CD14-positive monocyte (primary cell): ENCODE measurements at places on chromosomes 4 and X.

GRCh38 chrX:119007189-119007770 lies 32.9 kb downstream of the LONRF3 start:
- DNase-seq, result no peak
- peaks cover 42% of the 10 kb centered on the region for H3K36me3 ChIP-seq
- no peaks in the 10 kb centered on the region for H3K4me1 ChIP-seq
- no peaks in the 10 kb centered on the region for H3K27me3 ChIP-seq
- no peak overlapping the region for H3K27ac ChIP-seq
- H3K4me3 ChIP-seq, result no peak overlapping the region

DNA sequence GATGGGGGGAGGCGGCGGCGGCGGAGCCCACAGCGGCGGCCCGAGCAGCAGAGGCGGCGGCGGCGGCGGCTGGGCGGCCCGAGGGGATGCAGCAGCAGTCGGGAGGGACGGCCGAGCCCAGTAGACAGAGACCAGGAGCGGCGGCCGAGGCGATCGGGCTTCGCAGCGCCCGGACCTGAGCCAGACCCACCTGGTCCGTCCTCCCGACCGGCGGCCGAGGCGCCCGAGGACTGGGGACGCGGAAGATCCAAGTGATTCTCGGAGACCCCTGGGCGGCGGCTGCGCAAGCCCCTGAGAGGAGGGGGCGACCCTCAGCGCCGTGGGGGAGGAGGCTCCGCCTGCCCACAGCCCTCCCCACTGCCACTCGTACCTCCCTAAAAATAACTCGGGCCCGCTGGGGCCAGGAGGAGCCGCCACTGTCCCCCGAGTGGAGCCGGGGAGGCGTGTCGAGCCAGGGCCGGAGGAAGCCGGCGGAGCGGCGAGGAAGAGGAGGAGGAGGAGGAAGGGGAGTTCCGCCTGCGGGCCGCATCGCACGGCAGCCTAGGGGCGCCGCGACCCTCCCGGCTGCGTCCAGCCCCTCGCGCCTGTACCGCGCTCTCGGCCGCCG lies 608 bp downstream of the RAPGEF2 start:
- peaks cover 29% of the 10 kb centered on the region for H3K4me1 ChIP-seq
- H3K27ac ChIP-seq, result peak overlapping the region; percentile 76
- DNase-seq, result peak; percentile 18
- H3K4me3 ChIP-seq, result peak overlapping the region; percentile 84
- peaks cover 15% of the 10 kb centered on the region for H3K27me3 ChIP-seq

DNA sequence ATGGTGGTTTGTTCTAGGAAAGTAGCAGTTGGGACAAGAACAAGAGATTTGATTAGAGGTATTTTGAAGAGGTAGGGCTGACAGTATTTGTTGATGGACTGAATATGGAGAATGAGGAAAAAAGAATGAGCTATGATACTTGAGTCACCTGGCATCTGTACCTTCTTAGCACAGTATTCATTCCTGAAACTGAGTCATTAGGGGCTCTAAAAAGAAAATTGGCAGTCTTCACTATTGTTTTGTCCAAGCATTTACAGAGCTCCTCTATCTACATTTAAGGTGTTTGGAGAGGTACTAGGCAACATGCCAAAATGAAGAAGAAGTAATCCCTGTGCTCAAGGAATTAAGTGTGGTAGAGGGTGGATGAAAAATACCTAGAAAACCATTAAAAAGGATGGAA lies 165.8 kb downstream of the SHROOM4 start:
- no peaks in the 10 kb centered on the region for H3K4me1 ChIP-seq
- H3K4me3 ChIP-seq, result no peak overlapping the region
- no peaks in the 10 kb centered on the region for H3K27me3 ChIP-seq
- H3K27ac ChIP-seq, result no peak overlapping the region
- H3K36me3 ChIP-seq, result no peaks in the 10 kb centered on the region
- DNase-seq, result no peak

GRCh38 chr4:168139336-168139735 lies 47.0 kb downstream of the ANXA10 start:
- H3K4me3 ChIP-seq, result no peak overlapping the region
- no peak for DNase-seq
- no peaks in the 10 kb centered on the region for H3K4me1 ChIP-seq
- H3K27ac ChIP-seq, result no peak overlapping the region
- no peaks in the 10 kb centered on the region for H3K36me3 ChIP-seq
- H3K27me3 ChIP-seq, result no peaks in the 10 kb centered on the region

GRCh38 chrX:154986826-154987575 lies 35.5 kb downstream of the F8 start:
- no peaks in the 10 kb centered on the region for H3K36me3 ChIP-seq
- no peak for DNase-seq
- no peak overlapping the region for H3K27ac ChIP-seq
- H3K4me3 ChIP-seq, result no peak overlapping the region
- H3K4me1 ChIP-seq, result no peaks in the 10 kb centered on the region

- H3K4me1 ChIP-seq, result no peaks in the 10 kb centered on the region
- no peaks in the 10 kb centered on the region for H3K36me3 ChIP-seq
- H3K27ac ChIP-seq, result no peak overlapping the region
- H3K4me3 ChIP-seq, result no peak overlapping the region
These were observed 332.7 kb upstream of the FGF16 start for GRCh38 chrX:77114501-77114900.

- H3K27ac ChIP-seq, result no peak overlapping the region
- H3K4me3 ChIP-seq, result no peak overlapping the region
- H3K4me1 ChIP-seq, result no peaks in the 10 kb centered on the region
- H3K36me3 ChIP-seq, result no peaks in the 10 kb centered on the region
These were observed 72.7 kb downstream of the EFNB1 start for GRCh38 chrX:68901519-68901918.

- no peak for DNase-seq
- no peak overlapping the region for H3K4me3 ChIP-seq
- peaks cover 6% of the 10 kb centered on the region for H3K4me1 ChIP-seq
- no peak overlapping the region for H3K27ac ChIP-seq
These were observed 33.4 kb upstream of the RBM47 start for GRCh38 chr4:40662962-40663604.

- H3K27me3 ChIP-seq, result no peaks in the 10 kb centered on the region
- H3K27ac ChIP-seq, result no peak overlapping the region
- H3K4me3 ChIP-seq, result no peak overlapping the region
These were observed 53.4 kb downstream of the SHROOM3 start for GRCh38 chr4:76488455-76488854.

DNA sequence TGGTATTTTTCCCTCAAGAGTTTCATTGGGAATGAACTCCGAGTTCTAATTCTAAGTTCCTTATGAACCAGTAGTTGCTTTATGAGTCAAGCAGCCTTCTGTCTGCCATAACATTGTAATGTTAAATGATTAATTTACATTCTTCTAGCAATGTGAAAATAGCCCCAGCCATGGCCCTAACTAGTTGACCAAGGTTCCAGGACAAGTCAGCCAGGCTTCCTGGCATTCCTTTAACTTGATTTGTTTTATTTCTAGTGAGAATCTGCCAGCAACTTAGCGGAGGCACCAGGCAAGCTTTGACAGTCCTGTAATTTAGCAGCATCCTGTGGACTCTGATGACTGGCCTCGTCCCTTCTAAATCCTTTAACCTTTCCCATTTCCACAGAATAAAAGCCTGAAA lies 69.0 kb downstream of the GLRA2 start:
- no peak overlapping the region for H3K27ac ChIP-seq
- H3K4me1 ChIP-seq, result no peaks in the 10 kb centered on the region
- no peaks in the 10 kb centered on the region for H3K27me3 ChIP-seq

DNA sequence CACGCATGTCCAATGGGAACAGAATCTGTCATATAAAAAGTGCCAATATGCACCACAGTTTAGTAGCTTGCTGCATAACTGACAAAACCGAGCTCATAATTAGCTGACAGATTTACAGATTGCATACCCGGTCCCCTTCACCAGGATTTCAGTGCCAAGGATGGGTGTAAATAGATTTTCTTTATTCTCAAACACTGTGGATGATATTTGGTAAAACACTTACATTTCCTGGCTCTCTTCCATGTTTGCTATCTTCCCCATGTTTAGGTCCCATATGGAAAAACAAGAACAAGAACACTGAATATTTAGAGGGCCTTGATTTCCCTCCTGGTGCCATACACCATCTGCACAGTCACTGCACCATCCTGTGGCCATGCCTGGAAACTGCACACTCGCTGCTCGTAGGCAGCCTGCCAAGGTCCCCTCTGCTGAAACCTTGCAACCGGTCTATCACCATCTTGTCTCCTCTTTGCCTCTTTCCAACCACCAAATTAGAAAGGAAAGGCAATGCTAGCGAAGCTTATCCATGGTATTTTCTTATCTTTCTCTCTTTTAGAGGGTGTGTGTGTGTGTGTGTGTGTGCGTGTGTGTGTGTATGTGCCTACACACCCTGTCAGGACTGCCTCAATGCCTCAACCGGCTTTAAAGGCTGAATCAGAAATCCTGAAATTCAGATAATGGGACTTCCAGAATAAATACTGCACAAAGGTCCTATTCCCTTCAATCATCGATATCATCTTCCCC lies 124.2 kb upstream of the MBNL3 start:
- H3K4me1 ChIP-seq, result no peaks in the 10 kb centered on the region
- no peaks in the 10 kb centered on the region for H3K36me3 ChIP-seq
- no peak overlapping the region for H3K4me3 ChIP-seq
- no peak overlapping the region for H3K27ac ChIP-seq

DNA sequence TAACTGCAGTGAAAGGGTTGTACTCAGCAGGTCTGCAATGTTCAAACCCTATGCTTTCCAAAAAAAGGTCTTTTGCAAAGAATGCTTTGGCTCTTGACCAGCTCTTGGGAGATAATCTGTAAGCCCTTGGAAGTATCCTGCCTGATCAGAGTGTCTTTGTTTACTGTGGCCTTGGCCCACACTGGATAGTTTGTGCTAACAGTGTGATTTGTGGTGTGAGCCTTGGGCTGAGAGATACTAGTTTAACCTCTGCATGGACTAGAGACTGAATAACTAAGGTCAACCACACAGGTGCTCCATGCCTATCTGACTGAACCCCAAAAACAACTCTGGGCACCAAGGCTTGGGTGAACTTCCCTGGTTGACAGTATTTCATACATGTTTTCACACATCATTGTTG lies 3.6 kb upstream of the MAGED1 start:
- no peaks in the 10 kb centered on the region for H3K27me3 ChIP-seq
- H3K36me3 ChIP-seq, result no peaks in the 10 kb centered on the region
- peaks cover 20% of the 10 kb centered on the region for H3K4me1 ChIP-seq
- no peak for DNase-seq
- H3K4me3 ChIP-seq, result no peak overlapping the region

- peak; percentile 39 for DNase-seq
- H3K4me1 ChIP-seq, result peaks cover 15% of the 10 kb centered on the region
- peak overlapping the region; percentile 77 for H3K27ac ChIP-seq
- H3K27me3 ChIP-seq, result no peaks in the 10 kb centered on the region
These were observed 158.6 kb downstream of the TET2 start for GRCh38 chr4:105305019-105305836.

DNA sequence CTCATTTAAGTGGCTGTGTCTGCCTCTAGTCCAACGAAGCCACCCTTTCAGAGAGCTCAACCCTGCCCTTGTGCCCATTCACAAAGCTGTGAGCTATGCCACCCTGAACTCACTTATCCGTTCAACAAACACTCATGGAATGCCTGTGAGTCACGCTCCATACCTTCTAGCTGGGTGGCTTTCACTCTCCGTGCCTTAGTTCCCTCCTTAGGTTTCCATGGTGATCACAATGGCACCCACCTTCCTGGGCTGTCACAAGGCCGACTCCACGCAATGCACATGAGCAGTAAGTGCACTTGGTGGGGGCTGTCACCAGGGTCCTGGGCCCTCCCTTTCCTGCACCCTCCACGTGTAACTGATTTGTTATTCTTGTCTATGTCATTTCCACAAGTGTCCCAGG lies 37.2 kb upstream of the PPP2R2C start:
- H3K27me3 ChIP-seq, result no peaks in the 10 kb centered on the region
- no peak overlapping the region for H3K27ac ChIP-seq
- DNase-seq, result no peak
- H3K36me3 ChIP-seq, result no peaks in the 10 kb centered on the region
- no peaks in the 10 kb centered on the region for H3K4me1 ChIP-seq
- no peak overlapping the region for H3K4me3 ChIP-seq

DNA sequence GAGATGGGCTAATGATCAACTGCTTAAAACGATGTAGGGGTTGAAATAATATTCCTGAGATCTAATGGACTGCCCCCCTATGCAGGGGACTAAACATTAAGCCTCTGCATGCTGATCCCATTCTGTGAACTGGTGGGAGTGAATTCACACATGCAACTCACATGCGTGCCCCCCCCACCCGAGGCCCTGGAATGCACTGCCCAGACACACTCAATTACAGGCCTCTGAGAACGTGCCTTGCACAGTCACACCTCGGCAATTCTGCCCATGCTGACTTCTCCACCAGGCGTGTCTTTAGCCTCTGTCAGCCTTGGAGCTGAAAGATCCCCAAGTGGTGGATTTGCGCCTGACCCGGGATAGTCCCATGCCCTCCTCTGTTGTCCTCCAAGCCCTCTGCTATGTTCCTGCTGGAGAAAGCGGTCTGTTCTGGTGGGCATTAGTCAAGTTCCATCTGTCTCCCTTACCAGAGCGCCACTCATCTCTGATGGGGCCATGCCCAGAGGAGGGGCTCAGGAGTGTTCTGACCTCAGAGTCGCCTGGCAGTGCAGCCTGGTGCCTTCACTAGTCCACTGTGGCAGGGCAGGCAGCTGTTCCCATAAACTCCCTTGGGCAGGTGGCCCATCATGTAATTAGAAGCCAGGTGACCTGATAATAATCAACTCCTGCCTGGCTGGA lies 86.5 kb downstream of the DRD5 start:
- H3K4me3 ChIP-seq, result no peak overlapping the region
- no peaks in the 10 kb centered on the region for H3K27me3 ChIP-seq
- H3K4me1 ChIP-seq, result no peaks in the 10 kb centered on the region
- H3K36me3 ChIP-seq, result peaks cover 29% of the 10 kb centered on the region
- no peak overlapping the region for H3K27ac ChIP-seq

- no peak for DNase-seq
- H3K27ac ChIP-seq, result no peak overlapping the region
- no peaks in the 10 kb centered on the region for H3K36me3 ChIP-seq
- H3K4me1 ChIP-seq, result no peaks in the 10 kb centered on the region
These were observed 106.3 kb upstream of the ANXA10 start for GRCh38 chr4:167986044-167986443.

- H3K27ac ChIP-seq, result no peak overlapping the region
- no peaks in the 10 kb centered on the region for H3K4me1 ChIP-seq
- no peak for DNase-seq
- H3K36me3 ChIP-seq, result no peaks in the 10 kb centered on the region
These were observed 399.2 kb downstream of the IL15 start for GRCh38 chr4:142035566-142035965.

DNA sequence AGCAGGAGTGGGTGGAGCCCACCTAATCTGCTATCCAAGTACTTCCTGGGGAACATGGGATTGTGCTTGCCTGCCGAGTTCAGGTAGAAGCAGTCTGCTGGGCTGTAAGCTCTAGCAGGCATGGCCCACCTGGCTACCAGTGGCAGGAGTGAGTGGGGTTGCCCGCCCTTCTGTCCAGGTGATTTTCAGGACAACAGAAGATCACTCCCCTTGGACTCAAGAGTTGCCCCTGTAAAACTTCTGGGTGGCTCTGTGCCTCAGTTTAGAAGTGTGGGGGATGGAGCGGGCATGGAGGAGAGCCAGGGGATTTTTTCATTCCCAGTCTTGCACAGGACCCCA lies 43.5 kb downstream of the NDST3 start:
- H3K4me1 ChIP-seq, result no peaks in the 10 kb centered on the region
- H3K4me3 ChIP-seq, result no peak overlapping the region
- no peak for DNase-seq
- H3K36me3 ChIP-seq, result no peaks in the 10 kb centered on the region

- H3K27ac ChIP-seq, result peak overlapping the region; percentile 96
- H3K4me1 ChIP-seq, result peaks cover 57% of the 10 kb centered on the region
- no peaks in the 10 kb centered on the region for H3K36me3 ChIP-seq
- H3K4me3 ChIP-seq, result no peak overlapping the region
- no peaks in the 10 kb centered on the region for H3K27me3 ChIP-seq
These were observed 33.4 kb upstream of the RASGEF1B start for GRCh38 chr4:81505004-81505598.

- DNase-seq, result peak; percentile 86
- H3K27me3 ChIP-seq, result no peaks in the 10 kb centered on the region
- H3K4me1 ChIP-seq, result peaks cover 33% of the 10 kb centered on the region
- H3K27ac ChIP-seq, result peak overlapping the region; percentile 94
These were observed 1.2 kb upstream of the TMEM33 start for GRCh38 chr4:41933997-41934503.
